IMR-90 (cell line): ENCODE measurements at places on chromosomes 1 and 21. TPM values are rescaled to one million over a fixed set of nuclear protein-coding genes. Genes with fewer than 3 reads are reported as not detected.
A peak's percentile ranks its signal among the peaks of the same experiment; 100 is the strongest.

- DNase-seq: peak; percentile 91
Observed at GRCh38 chr1:214454569-214455396, 96.6 kb downstream of the PTPN14 start.

DNA sequence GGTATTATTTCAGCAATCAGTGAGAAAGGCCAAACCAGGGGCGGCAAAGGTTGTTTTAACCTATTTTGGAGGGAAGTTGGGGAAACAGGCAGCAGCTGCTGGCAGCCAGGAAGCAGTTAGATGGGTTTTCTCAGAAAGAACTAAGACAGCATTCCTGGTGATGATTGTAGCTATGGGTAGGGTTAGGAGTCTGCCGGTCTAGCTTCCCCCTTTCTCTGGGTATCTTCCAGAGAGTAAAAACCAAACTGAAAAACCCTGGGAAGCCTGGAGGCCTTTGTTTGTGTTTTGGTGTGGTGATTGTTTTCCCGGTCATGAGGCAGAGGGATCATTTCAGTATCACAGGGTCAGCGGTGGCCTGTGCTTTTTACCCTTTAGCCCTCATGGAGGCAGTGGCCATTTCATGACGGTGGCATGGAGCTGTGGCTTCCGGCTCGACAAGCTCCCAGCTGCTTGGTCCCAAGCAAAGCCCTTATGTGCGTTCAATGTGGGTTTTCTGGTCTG is 19.5 kb upstream of the TNFRSF1B start:
- DNase-seq: no peak

The AMY1C gene
- not detected in 2 replicates for total RNA-seq

DNA sequence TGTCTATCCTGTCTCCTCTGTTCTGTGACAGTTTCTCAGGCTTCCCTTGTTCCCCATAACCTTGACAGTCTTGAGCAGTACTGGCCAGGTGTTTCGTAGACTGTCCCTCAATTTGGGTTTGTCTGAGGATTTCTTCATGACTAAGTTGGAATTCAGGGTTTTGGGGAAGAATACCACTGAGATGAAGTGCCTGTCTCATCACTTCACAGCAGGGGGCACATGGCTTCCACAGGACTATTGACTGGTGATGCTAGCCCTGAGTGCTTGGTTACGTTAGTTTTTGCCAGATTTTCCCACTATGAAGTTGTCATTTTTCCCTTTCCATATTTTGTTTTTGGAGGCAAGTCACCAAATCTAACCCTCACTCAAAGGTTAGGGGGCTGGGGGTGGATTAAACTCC is 45.7 kb downstream of the CDCP2 start:
- peak; percentile 38 for DNase-seq

DNA sequence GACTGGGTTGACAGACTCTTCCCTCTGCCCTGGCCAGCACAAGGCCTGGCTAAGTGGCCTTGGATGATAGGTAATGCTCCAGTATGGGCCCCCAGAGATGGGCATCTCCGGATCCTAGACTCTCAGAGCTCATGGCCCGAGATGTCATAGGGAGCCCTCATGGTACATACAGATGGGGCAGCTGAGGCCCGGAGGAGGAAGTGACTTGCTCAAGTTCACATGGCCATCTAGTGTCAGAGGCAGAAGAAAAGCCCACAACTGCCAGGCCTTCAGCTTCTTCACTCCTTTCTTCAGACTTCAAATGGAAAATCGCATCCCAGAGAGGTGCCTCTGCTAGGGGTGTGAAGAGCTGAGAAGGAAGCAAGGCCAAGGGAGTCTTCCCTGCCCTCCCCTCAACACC is 46.8 kb upstream of the SYNC start:
- no peak for DNase-seq

DNA sequence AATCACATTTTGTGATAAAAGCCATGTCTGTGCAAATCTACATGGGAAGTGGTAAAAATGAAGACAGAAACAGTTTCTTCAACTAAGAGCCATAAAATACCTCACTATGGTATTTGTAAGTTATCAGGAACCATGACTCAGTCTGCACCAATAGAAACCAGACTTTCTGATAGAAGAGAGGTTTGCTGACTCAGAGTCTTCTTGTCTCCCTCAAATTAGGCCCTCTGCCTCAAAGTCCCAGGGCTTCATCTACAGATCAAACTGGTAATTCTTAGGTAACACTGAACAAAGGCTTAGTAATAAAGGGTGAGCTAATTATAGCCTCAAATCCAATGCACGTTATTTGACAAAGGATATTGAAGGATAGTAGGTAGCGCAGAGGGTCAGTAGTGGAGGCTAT is 30.9 kb upstream of the SSX2IP start:
- peak; percentile 81 for DNase-seq

The DYNLT5 gene
- 0.18 and 0.28 TPM in 2 replicates for total RNA-seq

DNA sequence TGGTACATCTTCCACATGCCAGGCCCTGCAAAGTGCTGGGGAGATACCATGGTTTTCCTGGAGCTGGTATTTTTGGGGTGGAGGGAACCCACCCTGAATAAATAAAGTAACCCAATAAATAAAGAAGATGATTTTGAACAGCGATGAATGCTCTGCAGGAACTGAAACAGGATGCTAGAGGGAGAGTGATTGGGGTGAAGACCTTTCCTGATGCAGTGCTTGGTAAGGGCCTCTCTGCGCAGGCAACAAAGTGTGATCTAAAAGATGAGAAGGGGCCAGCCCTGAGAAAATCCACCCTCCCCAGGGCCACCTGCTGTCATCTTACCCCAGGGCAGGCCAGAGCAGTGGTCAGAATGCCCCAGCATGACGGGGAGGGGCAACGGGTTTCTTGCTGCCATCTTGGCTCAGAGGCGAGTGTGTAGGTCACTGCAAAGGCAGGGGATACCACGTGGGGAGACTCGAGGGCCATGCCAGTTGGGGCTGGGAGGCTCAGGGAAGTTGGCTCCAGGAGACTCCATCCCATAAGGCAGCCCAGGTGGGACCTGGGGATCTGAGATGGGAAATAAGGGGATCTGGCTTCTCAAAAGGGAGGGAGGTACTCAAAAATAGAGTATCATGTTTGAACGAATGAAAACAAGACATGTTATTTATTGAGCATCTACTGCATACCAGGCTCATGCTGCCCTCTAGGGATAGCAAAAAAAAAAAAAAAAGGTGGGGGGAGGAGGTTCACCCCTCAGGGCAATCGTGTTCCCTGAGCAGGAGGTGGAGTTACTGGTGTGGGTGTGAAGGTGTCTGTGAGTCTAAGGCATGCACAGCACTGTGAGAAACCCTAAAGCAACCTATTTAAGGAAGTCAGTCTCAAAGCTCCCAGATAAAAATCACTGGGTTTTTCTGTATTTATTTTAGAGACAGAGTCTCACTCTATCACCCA is 2.8 kb downstream of the SRARP start:
- peak; percentile 18 for DNase-seq

- no peak for DNase-seq
Observed at GRCh38 chr1:147912553-147912952, 10.0 kb downstream of the GJA8 start.

DNA sequence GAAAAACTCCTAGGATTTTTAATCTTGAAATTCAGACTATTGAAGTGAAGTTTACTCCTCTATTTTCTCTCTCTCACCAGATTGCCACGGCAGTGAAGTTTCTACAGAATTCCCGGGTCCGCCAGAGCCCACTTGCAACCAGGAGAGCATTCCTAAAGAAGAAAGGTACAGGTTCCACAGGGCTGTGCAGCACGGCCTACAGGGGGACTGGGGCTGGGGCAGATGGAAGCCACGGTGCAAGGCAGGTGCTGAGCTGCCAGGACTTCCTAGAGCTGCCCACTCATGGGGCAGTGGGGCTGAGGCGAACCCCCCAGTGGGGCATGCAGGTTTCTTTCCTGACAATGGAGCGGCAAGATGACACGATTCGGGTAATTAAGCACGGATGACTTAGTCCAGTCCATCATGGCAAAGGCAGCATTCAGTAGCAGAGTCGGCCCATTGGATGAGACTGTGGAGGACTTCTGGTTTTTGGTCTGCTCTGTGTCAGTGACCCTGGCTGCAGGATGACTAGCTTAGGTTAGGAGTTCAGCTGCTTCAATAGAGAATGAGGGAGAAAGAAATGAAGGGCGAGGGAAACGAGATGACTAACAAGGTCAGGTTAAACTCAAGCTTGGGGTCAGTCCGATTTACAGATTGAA is 61.5 kb downstream of the PEX14 start:
- DNase-seq: no peak

- DNase-seq: no peak
Observed at GRCh38 chr1:40653851-40654537, 11.5 kb downstream of the RIMS3 start.

The ANXA9 gene
- under 0.01 and 0.36 TPM in 2 replicates for total RNA-seq

GRCh38 chr1:85818371-85818770 is 110.1 kb upstream of the ZNHIT6 start:
- DNase-seq: peak; percentile 79

- DNase-seq: peak; percentile 62
Observed at GRCh38 chr21:35136586-35137219, 87.6 kb upstream of the RUNX1 start.

DNA sequence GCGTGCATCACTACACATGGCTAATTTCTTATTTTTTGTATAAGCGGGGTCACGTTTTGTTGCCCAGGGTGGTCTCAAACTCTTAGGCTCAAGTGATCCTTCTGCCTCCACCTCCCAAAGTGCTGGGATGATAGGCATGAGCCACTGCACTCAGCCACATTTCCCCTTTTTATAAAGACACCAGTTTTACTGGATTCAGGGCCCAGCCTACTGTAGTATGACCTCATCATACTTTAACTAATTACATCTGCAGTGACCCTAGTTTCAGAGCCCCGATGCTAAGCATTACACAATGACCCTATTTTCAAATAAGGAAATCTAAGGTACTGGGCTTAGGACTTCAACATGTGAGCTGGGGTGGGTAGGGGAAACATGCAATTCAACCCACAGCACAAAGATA is 31.8 kb upstream of the ENAH start:
- no peak for DNase-seq
